ENCODE measurements at places on chromosomes 7 and 10.

- DNase-seq, result no peak
Measured at GRCh38 chr10:110008518-110009339, 945 bp downstream of the ADD3 start.

GRCh38 chr10:96743988-96744585 lies 23.8 kb upstream of the PIK3AP1 start:
- peak; percentile 19 for DNase-seq

DNA sequence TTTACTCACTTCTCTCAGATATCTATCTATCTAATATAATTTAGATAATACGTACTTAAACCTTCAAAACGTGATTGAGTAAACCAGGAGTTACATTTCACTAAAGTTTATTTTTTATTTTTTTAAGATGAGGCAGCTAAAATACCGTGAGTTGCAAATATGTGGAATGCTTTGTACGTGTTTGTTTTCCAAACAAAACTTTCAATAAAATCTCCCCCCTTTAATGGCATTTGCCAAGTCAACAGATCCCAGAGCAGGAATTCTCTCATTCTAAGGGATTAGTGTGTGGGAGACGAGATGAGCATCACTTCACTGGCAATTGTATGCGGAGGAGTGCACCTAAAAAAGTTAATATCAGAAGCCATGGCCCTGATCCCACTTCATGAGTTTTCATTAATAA lies 53.7 kb upstream of the MAGI2 start:
- no peak for DNase-seq

GRCh38 chr10:6254201-6254600 lies 51.5 kb downstream of the PFKFB3 start:
- DNase-seq, result no peak

GRCh38 chr10:64896582-64896981 lies 1375.4 kb downstream of the REEP3 start:
- no peak for DNase-seq

DNA sequence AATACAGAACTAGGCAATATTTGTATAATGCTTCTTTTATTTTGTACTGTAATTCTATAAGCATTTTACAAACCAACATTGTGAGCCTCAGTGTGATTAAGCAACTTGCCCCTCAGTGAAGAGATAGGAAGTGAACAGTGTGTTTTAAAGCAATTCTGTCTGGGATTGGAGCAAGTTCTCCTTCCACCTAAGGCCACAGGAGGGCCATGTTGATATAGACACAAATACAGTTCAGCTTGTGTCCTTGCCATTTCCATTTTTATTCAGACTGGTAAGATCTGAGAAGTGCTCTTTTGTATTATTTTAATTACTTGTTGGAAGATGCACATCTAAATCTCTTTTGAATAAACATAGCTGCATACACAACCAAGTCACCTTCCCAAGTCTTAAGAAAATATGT lies 416.3 kb upstream of the COBL start:
- DNase-seq, result no peak

Data from fibroblast of upper back skin (primary cell).